ENCODE measurements at places on chromosomes 4 and X.
A peak's percentile ranks its signal among the peaks of the same experiment; 100 is the strongest.

- DNase-seq = no peak
These were observed 402.8 kb upstream of the NWD2 start for GRCh38 chr4:36841583-36842326.

GRCh38 chr4:40314951-40315350 lies 20.2 kb upstream of the CHRNA9 start:
- peak; percentile 42 for DNase-seq

GRCh38 chrX:34655501-34656455 lies 1.3 kb downstream of the TMEM47 start:
- DNase-seq = peak; percentile 15

- no peak for DNase-seq
These were observed 1.7 kb upstream of the BGN start for GRCh38 chrX:153493085-153493484.

GRCh38 chrX:10370976-10371375 lies 214.2 kb downstream of the CLCN4 start:
- DNase-seq = peak; percentile 51

GRCh38 chr4:186660403-186660802 lies 63.3 kb downstream of the FAT1 start:
- DNase-seq = no peak

- DNase-seq = no peak
These were observed 1007.1 kb downstream of the SH3BGRL start for GRCh38 chrX:82208975-82209374.

DNA sequence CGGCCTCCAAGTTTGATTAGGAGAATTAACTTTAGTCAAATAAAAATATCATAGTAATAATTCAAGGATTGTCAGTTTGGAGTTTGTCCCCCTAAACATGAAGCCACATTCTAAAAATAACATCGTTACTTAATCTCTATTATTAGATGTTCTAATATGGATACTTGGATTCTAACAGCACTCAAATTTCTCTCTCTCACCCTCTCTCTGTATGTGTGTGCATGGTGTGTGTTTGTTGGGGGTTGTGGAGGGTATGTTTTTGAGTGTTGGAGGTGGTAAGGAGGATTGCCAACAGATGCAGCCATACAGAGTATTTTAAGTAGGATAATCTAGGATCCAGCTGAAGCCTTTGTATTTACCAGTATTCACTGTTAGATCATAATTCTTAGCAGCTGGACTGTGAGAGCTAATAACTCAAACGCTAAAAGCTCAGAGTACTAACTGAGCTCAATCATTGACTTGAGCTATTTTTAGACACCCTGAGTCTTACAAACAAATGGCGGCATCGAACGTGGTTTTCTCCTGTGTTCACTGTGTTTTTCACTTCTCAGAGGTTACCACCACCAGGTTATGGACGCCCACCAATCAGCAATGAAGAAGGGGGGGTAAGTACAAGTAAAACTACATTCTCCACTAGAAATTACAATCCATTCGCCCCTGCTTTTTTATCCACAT lies 8.8 kb downstream of the ENAM start:
- DNase-seq = no peak

DNA sequence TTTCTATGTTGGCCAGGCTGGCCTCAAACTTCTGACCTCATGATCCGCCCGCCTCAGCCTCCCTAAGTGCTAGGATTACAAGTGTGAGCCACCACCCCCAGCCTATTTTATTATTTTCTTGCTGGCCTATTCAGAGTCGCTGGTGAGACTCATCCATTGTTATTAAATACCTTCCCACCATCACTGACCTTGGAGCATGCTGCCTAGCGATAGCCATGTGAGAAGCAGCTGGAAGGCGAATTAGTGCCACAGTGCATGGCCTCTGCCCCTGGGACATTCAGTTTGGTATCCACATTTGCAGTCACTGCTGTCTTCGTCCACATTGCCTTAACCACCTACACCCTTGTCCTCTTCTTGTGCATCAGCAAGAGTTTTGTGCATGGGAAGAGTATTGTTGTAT lies 32.4 kb upstream of the NMU start:
- DNase-seq = no peak
